ENCODE measurements at places on chromosomes 11 and 22.

- DNase-seq: no peak
Observed at GRCh38 chr11:133202816-133203215, 329.5 kb downstream of the OPCML start.

DNA sequence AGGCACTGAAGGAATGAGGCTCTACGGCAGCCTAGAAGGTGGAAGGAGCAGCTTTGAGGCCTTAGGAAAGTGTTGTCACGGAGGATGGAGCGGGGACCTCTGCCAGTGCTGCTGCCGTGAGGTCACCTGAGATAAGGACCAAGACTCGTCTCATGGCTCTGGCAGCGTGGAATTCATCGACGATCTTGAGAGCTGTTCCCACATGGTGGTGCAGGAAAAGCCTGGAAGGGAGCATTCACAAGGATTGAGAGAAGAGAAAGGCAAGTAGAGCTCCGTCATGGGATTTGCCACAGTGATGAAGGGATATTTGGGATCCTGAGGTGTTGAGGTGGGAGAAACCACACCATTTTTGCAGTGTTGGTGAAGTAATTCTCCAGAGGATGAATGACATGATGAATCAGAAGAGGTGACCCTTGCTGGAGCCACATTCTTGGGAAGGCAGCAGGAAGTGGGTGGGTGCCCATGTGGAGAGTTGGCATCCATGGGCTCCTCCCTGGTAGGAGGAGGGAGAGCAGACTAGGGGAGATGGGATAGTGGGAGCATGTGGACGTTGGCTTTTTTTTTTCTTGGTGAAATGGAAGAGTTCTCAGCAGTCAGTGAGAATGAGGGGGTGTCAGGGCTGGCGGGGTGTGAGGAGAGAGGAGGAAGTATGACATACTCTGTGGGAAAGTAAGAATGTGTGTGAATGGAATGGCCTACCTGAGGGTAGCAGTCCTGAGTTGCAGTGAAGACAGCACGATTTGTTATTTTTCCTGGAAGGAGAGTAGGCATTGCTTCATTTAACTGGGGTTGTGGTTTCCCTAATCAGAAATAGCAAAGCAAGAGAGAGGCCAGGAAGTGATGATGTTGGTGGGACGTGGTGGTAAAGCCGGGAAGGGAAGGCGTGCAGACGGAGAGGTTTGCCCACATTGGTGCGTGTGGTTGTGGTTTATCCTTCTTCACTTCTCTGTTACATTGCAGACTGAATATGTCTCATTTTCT, 11.1 kb downstream of the PPP6R3 start:
- DNase-seq: no peak

- no peak for DNase-seq
Observed at GRCh38 chr11:64219354-64219684, 6.7 kb downstream of the TRPT1 start.

GRCh38 chr22:49091917-49092545, 735.6 kb downstream of the BRD1 start:
- DNase-seq: no peak

DNA sequence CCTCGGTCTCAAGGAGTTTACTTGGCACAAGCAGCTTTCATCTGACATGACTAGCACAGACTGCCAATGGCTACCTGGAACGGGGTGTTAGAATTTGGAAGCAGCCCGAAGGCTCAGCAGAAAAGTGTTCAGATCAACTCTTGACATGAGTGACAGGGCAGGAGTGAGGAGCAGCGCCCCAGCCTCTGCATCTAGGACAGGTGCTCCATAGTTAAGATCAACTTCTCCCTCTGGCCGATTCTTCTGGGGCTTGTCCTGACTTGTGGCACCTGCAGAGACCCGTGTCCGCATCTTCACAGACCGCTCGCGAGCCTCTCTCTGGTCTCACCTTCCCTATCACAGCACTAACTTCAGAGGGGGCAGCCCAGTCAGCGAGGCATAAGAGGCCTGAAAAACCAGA, 42.5 kb upstream of the CHKA start:
- no peak for DNase-seq

GRCh38 chr11:34464591-34465051, 25.9 kb downstream of the CAT start:
- no peak for DNase-seq

DNA sequence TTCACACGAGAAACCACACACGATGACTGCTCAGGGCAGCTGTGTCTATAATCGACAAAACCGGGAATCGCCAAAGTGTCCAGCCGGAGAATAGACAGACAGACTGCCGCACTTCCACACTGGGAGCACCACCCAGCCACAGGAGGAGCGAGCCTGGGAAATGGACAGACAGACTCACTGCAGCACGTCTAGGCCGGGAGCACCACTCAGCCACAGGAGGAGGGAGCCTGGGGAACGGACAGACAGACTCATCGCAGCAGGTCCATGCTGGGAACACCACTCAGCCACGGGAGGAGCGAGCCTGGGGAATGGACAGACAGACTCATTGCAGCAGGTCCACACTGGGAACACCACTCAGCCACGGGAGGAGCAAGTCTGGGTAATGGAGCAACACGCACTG, 137.2 kb downstream of the BRD1 start:
- no peak for DNase-seq

- DNase-seq: no peak
Observed at GRCh38 chr11:57399221-57399620, 8.8 kb upstream of the PRG2 start.

GRCh38 chr11:102318469-102318868, 1.2 kb downstream of the BIRC3 start:
- no peak for DNase-seq

GRCh38 chr11:33001751-33002542, 13.7 kb upstream of the DEPDC7 start:
- no peak for DNase-seq

DNA sequence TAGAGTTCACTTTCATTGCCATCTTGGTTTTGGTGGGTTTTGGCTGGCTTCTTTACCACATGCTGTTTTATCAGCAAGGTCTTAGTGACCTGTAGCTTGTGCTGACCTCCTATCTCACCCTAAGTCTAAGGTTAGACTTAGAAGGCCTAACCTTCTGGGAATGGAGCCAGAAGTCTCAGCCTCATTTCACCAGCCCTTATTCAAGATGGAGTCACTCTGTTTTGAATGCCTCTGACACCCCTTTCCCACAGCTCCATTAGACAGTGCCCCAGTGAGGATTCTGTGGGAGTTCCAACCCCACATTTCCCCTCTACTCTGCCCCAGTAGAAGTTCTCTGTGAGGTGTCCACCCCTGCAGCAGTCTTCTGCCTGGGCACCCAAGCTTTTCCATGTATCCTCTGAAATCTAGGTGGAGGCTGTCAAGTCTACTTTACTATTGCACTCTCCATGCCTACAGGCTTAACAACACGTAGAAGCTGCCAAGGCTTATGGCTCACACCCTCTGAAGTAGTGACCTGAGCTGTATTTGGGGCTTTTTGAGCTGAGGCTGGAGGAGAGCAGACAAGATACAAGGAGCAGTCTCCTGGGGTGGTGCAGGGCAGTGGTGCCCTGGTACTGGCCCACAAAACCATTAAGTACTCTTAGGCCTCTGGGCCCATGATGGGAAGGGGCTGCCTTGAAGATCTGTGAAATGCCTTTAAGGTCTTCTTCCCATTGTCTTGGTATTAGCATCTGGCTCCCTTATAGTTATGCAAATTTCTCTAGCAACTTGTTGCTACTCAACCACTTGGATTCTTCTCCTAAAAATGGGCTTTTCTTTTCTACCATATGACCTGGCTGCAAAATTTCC, 65.9 kb upstream of the SC5D start:
- DNase-seq: no peak

DNA sequence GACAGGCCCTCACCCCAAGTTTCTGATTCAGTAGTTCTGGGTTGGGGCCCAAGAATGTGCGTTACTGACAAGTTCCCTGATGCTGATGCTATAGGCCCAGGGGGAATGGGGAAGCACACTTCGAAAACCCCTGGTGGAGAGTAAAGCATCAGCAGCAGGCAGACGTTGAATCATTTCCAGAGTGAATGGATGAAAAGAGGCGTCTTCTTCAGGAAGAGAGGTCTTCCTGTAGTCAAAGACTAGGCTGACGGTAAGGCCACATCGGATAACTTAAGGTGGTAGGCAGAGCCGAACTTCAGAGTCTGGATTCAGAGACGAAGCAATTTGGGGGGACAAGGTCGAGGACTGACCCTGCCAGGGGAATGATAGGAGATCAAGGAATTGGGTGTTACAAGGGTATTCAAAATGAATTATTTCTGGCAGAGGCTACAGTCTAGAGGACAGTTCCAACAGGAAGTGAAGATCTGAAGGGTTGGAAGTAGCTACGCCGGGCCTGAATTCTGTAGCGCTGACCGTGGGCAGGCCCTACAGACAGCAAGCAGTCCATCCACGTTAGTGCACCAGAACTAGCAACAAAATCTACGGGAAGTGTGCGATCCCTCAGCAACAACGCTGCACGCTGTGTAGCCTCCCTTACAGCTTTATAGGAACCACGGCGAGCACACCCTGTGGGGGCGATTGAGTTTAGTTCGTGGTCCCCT, 862 bp upstream of the CENATAC start:
- no peak for DNase-seq

DNA sequence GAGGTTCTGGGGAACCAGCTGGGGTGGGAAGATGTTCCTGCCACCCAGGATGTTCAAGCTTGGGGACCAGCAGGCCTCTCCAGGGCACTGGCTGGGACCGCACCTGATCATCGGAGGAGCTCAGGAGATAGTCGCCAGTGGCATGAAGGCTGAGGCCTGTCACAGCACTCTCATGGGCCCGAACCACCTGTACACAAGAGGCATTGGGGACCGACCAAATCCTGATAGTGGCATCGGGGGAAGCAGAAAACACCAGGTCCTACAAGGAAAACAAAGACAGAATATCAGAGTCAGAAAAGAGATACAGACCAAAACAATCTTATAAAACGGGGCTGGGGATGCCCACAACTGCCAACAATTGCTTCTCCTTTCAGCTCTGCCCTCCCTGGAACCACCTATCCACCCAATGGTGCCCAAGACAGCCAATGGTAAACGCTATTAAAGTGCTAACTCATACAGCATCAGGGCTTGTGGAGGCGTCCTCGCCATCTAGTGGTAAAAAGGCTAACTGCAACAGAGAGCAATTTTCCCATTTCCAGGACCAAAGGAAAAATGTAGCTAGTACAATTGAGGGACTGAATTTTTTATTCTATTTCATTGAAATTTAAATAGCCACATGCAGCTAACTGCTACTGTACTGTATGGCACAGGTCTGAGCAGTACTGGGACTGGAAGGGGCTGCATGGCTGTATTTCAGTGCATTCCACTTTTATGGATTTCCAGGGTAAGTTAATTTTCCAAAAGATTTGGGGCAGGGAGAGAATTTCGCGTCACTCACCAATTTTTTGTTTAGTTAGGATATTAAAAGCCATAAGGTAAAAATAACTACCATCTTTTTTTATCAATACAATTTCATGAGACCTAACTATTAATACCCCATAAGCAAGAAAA, 7.1 kb downstream of the PRPF19 start:
- DNase-seq: no peak

DNA sequence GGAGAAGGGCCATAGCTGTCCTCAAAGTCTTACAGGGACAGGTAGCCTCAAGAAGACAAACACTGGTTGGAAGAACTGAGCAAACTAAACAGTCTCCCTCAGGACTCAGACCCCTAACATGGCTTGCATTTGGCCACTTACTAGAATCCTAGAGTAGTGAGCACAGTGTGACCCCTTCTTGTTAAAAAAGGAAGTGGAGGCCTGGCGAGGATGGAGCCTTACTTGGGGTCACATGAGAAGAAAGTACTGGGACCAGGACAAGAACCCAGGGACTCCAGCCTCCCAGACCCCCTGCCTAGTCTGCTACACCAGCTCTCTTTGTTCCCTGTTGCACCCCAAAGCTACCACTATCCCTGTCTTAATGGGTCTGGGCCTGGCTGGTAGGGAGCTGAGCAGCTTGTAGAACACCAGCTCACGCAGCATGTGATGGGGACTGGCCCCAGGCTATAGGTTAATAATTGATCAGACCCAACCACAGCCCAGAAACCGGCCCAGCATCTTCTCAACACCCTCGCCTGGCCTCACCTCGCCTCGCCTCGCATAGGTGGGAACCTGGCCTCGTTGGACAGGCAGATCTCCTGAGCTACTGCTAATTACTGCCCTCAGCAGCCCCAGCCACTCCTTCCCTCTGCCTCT, 17.6 kb downstream of the DGAT2 start:
- DNase-seq: no peak

- DNase-seq: no peak
Observed at GRCh38 chr11:16059332-16059731, 297.0 kb downstream of the SOX6 start.

- no peak for DNase-seq
Observed at GRCh38 chr11:62245271-62245753, 3.3 kb downstream of the SCGB1D2 start.

DNA sequence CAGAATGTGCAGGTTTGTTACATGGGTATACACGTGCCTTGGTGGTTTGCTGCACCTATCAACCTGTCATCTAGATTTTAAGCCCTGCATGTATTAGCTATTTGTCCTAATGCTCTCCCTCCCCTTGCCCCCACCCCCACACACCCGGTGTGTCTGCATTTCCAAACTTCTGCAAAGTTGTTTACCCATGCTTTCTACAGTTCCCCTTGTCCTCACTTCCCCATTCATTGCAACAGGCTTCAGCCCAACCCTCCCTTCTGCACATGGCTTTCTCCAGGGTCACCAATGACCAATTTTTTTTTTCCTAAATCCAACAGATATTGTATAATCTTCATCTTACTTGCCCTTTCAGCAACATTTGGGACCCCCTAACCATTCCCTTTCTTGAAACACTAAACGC, 32.0 kb upstream of the NUP50 start:
- no peak for DNase-seq

DNA sequence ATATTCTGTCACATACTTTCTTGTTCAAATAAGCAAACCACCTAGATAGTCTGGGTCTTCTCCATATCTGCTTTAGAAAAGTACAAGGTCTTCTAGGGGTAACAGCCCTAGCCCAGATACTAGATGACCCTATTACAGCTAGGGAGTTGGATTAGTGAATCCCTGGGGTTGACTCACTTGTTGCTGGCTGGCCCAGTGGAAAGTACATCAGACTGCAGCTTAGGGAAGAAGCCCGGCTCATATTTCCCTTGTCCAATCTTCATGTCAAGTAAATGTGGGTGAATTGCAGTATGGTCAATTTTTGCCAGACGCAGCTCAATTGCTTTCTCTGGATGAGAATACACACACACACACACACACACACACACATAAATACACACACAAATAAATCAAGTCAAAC, 79.1 kb upstream of the SCUBE2 start:
- DNase-seq: no peak

GRCh38 chr11:59198726-59199125, 14.0 kb downstream of the MPEG1 start:
- DNase-seq: no peak

GRCh38 chr11:63621071-63621470, 6.8 kb upstream of the PLAAT3 start:
- DNase-seq: no peak

DNA sequence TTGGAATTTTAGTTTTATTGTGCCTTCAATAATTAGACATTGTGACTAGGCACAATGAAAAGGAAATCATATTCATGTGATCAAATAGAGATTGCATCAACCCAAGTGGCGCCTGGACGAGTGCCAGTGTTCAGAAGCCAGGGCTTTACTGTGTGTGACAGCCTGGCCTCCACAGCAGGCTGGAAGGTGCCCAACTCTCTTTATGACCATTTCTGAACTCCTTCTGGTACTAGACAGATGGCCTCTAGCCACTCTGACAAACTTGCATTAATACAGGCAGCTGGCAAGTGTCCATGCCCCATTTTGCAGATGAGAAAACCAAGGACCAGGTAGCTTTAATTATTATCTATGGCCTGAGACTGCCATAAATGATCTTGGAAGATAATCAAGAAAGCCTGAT, 8.3 kb upstream of the POU2AF1 start:
- no peak for DNase-seq
